EL (cell line): ENCODE measurements at places on chromosomes 1 and 21.
A peak's percentile ranks its signal among the peaks of the same experiment; 100 is the strongest.

- DNase-seq: no peak
These were observed 4.4 kb upstream of the DVL1 start for GRCh38 chr1:1353389-1354151.

DNA sequence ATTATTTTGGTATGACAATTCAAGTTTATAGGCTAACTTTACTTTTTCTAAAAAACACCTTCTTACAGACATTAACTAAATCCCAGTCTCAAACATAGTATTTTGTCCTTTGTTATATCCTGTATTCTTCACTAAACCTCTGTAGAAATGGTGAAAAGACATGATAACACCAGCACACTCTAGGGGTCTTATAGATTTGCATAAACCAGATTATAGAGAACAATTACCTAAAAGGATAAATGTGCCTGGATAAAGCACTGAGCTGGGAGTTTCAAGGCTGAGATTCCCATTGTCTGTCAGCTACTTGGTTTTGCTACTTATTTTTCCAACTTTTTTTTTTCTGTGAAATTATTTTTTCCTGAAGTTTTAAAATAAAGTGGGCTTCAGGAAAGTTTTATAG lies 1288.6 kb upstream of the TMPRSS15 start:
- DNase-seq: no peak

- peak; percentile 43 for DNase-seq
These were observed 145.5 kb downstream of the TIAM1 start for GRCh38 chr21:31198575-31198974.

DNA sequence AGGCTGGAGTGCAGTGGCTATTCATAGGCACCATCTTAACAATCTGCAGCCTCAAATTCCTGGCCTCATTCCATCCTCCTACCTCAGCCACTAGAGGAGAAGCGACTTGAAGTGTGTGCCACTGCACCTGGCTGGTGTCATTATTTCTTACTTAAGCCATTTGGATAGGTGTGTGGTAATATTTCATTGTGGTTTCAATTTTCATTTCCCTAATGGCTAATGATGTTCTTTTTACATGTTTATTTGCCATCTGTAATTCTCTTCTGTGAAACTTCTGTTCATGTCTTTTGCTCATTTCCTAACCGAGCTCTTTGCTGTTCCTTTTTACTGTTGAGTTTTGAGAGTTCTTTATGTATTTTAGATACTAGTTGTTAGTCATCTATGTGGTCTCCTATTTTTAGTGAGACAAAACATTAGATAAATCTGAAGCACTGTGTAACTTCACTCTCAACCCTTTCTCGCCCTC lies 66.8 kb downstream of the SLC27A3 start:
- no peak for DNase-seq

GRCh38 chr1:101235696-101236515 lies 913 bp upstream of the S1PR1 start:
- DNase-seq: peak; percentile 58

DNA sequence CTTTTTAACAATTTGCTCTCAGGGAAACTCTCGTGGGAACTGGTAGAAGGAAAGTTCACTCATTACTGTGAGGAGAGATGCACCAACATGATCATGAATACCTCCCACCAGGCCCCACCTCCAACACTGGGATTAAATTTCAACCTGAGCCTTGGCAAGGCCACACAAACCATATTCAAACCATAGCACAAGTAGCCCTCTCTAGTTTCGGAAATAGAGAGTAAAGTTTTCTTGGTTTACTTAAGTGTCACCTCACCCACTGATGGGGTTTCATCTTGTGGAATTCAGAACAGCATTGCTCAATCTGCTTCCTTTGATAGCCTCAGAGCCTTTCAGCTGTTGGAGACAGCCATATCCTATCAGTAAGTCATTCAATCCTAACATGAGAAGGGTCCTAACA lies 25.5 kb upstream of the CCSAP start:
- DNase-seq: no peak

DNA sequence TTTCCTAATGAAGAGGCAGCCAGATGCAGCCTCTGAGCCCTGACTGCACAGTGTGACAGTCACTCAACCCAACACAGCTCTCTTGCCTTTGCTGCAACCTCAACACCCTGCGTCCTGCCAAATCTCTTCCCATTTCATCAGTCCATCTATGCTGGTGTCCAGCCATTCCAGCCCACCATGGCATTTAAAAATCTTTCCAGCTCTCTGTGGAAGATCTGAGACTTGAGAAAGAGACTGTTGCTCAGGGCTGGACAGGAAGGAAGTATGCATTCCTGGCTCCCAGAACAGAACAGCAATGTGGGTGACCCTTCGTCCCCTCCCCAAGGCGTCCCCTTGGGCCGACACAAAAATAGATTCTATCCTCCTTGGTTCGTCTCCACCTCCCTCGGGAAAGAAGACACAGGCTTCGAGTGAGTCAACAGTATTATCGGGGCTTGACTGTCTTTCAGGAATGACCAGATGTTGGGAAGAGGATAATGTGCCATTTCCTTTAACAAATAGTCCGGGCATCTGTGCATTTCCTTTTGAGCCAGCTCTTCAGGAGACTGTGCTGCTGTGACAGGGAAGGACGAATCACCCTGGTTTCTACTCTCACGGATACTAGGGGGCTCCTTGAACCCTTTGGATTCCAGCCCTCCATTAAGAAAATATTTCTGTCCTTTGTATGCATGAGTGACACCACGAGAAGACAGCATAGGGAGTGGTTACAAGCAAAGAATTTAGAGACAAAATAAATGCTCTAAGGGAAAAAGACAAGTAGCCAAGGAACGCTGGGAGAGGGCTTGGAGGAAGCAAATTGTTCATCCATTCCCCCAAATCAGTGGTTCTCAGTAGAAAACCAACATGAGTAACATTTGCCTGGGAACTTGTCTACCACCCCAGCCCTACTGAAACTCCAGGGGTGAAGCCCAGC lies 111.4 kb upstream of the CDC42BPA start:
- DNase-seq: peak; percentile 87

DNA sequence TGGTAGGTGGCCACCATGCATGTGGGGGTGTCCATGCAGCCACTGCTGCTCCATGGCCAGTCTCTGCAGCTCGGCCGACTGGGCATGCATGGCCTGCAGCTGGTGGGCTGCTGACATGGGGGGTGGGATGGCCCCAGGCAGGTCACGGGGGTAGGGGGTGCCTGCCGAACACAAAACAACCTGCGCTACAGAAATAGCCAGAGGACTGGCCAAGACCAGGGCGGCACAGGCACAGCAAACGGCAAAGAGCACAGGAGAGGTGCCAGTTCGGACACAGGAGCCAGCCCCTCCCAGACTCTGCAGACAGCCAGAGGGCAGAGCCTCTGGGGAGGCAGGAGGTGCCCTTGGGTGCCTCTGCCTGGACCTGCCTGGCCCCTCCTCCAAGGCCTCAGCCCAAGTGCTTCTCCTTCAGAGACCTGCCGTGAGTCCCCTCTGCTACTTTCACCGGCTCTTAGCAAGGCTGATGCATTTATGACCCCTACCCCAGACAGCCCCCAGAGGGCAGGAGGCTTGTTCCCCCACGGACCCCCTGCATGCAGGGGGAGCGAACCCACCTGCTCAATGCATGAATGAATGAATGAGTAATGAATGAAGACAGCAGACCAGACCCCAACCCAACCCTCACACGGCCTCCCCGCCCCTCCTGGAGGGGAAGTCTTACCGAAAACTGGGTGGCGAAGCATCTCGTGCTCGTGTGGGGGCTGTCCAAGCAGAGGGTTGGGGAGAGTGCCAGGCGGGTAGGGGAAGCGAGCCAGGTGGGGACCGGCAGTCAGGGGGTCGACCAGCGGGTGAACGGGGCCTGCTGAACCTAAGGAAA lies 37.7 kb downstream of the SLC45A1 start:
- no peak for DNase-seq

GRCh38 chr1:156920233-156921052 lies at the start of gene LRRC71:
Gene LRRC71, plus strand, starts transcription at chr1:156920632. Its CDS starts 172 bp downstream, at chr1:156920804.
- peak; percentile 78 for DNase-seq

GRCh38 chr1:13952985-13953384 lies 253.0 kb downstream of the PRDM2 start:
- DNase-seq: no peak

DNA sequence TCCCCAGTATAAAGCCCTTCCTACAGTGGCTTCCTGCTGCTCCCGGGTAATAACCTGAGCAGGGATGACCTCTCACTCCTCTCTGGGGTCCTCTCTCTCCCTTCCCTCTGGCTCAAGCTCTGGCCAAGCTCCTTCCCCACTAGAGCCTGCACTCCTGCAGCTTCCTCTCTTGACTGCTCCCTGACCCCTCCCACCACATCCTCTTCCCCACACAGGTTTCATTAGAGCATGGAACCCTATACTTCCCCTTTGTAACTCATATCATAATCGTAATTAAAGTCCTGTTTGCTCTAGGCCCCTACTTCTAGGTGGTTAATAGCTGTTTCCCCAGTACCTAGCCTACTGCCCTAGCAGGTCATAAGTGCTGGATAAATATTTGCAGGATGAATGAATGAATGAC lies 146.2 kb downstream of the C1orf21 start:
- DNase-seq: no peak

DNA sequence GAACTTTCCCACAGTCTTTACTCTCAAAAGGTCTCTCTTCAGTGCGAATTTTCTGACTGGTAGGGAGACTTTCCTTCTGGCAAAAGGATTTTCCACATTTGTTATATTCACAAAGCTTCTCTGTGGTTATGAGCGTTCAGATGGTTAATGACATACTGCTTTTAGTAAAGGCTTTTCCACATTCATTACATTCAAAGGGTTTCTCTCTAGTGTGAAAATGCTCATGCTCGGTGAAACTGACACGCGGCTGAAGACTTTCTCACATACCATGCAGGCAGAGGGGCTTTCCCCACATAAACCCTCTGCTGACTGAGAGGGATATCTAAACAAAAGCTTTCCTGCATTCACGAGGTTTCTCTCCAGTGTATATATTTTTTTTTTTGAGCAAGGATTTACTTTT lies 9.9 kb upstream of the KLF18 start:
- no peak for DNase-seq

GRCh38 chr21:38912102-38912629 lies 106.4 kb downstream of the ETS2 start:
- no peak for DNase-seq

DNA sequence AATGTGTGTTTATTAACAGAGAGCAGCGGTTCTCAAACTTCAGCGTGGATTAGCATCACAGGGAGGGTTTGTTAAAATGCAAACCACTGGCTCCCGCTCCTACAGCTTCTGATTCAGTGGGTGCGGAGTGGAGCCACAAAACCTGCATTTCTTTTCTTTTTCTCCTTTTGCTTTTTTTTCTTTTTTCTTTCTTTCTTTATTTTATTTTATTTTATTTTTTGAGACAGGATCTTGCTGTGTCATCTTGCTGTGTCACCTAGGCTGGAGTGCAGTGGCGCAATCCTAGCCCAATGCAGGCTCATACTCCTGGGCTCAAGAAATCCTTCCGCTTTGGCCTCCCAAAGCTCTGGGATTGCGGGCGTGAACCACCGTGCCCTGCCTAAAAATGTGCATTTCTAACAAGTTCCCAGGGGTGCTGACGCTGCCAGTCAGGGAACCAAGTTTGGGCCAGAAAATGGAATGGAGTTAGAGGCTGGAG lies 20.9 kb upstream of the SLC1A7 start:
- DNase-seq: no peak

DNA sequence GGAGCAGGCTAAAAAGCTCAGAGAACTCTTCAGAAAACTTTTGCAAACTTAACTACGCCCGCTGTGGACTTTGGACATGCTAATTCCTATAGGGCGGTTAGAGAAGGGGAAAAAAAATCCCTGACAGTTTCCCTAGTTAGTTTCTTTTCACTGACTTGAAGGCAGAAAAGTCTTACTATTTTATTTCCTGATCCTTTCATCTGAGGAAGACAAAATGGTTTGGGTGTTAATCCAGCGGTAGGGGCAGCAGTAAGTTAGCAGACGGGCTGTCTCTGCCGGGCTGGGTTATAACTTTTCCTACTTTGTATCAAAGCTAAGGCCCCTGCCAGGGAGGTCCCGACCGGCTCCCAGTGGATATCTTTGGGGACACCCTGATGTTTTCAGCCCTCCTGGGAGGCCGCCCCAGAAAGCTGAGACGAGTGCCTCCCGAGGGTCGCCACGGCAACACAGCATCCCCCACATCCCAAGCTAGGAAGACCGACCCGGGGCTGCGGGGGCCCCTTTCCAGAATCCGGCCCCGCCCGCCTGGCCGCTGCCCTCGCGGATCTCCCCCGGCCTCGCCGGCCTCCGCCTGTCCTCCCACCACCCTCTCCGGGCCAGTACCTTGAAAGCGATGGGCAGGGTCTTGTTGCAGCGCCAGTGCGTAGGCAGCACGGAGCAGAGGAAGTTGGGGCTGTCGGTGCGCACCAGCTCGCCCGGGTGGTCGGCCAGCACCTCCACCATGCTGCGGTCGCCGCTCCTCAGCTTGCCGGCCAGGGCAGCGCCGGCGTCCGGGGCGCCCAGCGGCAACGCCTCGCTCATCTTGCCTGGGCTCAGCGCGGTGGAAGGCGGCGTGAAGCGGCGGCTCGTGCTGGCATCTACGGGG lies 162.6 kb downstream of the RUNX1 start:
- peak; percentile 41 for DNase-seq

GRCh38 chr1:89779151-89779940 lies 41.5 kb upstream of the LRRC8D start:
- no peak for DNase-seq

- DNase-seq: no peak
These were observed 86.8 kb upstream of the VAV3 start for GRCh38 chr1:108051631-108052377.

DNA sequence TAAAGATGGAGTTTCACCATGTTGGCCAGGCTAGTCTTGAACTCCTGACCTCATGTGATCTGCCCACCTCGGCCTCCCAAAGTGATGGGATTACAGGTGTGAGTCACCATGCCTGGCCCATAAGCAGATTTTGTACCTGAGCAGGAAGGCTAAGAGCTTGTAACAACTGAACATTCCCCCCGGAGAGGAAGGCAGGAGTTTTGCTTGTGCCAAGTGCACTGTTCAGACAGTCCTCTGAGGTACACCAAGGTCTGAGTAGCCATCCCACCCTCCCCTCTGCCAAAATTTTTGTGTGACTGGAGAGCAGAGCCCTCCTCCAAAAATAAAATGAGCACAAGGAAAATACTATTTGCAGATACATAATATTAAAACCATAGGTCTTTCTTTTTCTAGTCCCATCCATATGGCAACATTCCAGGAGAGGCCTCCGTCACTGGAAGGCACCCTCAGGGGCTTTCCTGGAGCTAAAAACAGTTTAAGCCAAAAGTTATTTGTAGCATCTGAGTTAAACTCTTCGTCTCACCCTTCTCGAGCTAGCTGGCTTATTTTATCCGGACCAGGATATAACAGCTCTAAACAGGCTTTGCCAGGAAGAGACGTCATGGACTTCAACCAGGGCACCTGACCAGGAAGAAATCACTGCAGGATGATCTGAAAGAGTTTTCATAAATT lies 27.2 kb downstream of the CAPN2 start:
- peak; percentile 43 for DNase-seq
